ENCODE measurements at places on chromosomes 4 and X.

GRCh38 chrX:46216406-46216805 lies 328.8 kb downstream of the ZNF674 start:
- no peak for DNase-seq

DNA sequence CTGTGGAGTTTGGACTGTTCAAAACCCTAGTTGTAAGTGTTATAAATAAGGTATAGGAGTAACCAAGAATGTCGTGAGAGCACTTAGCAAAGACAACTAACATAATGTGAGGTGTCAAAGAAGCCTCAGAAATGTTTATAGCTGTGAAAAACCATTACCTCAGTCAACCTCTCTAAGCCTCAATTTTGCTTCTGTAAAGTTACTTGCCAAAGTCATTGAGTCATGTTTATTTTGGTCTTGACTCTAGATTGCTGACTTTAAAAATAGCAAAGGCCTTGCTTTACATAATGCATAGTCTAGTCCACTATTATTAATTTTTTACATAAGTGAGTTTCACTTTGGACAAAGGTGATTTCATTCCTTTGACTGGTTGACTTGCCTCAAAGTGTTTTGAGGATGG lies 257.6 kb upstream of the CXXC4 start:
- DNase-seq: no peak

DNA sequence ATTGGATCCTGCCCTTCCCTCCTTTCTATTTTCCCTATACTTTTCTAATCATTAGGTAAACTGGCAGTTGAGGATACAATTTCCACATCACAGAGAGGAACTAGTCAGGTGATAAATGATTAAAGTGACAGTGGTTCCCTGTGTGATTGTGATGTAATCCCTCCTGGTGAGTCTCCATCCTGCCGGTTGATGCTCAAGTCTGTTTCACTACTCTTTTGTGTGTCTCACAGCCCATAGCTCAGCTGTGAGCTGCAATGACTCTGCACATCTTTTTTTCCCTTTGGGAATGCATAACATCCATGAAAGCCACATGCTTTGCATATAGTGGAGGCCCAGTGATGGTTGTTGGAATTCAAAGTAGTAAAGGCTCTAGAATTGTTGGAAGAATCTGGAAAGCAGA lies 60.4 kb downstream of the CCNI start:
- no peak for DNase-seq

DNA sequence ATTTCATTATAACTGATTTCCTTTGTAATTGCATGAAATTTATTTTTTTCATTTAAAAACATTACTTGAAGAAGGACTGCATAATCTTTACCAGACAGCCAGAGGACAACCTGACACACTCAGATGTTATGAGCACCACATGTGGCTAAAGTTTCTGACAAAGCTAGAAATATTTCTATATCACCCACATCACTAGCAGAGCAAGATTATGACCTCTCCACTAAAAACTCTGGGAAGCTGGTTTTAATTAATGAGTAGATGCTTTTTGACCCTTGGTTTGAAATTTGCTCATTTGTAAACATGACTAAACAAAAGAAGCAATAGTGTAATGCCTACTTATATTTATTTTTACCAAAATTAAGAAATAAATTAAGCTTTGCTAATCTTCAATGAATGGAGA lies 661.5 kb upstream of the EPHA5 start:
- no peak for DNase-seq

DNA sequence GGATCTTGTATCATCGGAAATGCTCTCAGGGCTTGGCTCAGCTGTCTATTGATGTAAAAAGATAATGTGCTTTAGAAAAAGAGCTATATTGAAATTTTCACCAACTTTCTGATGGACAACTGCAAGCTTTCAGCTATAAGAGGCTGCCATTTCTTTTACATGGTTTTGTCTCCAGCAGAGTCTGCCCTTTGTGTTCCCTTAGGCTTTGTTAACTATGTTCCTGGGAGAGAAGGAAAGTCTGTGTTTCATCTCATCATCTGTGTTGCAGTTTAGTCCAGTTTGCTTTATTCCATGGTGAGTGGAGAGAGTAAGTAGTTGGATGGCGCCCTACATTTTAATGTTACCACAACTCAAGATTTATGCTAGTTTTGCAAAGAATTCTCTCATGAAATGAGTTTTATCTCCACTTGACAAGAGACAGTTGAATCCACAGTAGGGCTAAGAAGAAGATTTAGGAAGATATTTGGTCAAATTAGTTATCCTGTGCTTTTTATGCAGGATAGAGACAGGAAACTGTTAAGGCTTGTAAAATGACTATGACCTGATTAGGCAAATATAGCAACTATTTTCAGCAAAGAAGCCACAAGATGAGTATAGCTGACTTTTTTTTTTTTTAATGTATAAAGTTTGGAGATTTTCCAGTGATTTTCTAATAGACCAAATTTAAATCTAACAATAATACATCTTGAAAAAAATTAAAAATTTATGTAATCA lies 16.5 kb downstream of the SEPTIN11 start:
- no peak for DNase-seq

- no peak for DNase-seq
Observed at GRCh38 chr4:80412322-80412721, 76.8 kb downstream of the CFAP299 start.

DNA sequence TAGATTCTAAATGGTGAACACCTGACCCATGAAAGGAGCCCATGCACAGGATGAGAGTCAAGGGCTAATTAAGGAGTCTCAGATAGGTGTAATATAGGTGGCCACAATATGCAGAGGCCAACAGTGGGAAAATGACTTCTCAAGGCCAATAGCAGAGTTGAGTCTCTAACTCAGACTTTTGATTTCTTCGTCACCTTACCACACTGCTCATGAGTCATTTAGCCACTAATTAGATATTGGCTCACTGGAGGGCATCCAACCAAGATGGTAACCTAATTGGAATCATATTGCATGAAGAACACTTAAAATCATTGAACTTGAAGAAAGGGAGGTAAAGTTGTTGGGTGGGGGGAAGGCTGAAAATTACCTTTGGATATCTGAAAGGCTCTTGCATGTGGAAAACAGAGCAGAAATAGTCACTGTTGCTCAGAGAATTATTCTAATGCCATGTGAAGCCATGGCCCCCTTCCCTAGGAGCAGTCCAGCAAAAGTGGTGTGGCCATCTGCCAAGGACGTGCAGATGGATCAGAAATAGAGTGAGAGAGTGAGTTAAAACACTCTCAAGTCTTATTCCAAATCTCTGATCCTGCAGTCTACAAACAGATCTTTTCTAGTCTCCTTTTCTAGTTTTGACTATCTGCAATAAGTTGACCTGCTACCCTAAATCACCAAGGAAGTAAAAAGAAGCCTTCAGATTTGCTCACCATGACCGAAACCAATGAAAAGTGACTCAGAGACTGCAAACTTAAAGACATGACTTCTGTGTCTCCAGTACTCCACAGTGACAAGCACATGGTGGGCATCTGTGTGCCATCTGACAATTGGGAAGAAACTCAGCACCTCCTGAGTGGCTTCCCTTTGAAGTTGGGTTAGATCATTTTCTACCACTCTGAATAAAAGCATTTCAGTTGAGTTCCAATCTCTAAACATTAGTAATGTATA lies 93.9 kb upstream of the C1QTNF7 start:
- DNase-seq: no peak

DNA sequence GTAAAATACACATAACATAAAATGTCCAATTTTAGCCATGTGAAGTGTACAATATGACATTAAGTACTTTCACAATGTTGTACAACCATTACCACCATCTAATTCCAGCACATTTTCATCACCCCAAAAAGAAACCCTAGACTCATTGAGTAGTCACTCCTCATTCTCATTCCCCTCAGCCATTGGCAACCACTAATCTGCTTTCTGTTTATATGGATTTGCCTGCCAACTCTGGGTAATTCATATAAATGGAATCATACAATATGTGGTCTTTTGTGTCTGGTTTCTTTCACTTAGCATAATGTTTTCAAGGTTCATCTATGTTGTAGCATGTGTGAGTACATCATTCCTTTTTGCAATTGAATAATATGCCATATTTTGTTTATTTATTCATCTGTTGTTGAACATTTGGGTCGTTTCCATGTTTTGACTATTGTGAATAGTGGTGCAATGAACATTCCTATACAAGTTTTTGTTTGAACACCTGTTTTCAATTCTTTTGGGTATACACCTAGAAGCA lies 43.0 kb downstream of the EIF2S3 start:
- DNase-seq: no peak

DNA sequence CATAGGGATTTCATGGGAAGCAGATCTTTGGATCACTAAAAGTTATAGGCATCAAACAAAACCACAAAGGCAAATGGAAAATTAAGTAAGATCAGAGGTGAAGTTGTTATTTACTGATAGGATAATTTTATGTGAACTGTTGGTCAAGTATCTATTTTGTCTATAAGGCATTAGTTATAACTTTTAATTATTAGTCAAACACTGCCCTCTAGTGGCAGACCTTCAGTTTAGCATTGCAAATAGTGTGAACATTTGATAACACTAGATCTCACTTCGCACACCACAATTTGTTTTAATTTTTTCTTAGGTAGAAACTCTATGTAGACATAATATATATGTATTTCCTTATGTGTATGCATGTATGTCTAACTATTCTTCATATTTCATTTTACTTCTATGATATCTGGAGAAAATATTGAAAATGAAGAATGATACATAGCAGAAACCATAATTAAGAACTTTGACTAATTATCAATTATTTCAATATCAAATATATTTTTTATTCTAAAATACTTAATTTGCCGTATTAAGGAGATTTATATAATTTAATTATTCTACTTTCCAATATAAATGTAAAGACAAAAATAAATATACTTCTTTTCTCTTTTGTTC lies 214.5 kb upstream of the TACR3 start:
- DNase-seq: no peak

GRCh38 chr4:143390764-143391163 lies 54.1 kb downstream of the GAB1 start:
- DNase-seq: no peak

DNA sequence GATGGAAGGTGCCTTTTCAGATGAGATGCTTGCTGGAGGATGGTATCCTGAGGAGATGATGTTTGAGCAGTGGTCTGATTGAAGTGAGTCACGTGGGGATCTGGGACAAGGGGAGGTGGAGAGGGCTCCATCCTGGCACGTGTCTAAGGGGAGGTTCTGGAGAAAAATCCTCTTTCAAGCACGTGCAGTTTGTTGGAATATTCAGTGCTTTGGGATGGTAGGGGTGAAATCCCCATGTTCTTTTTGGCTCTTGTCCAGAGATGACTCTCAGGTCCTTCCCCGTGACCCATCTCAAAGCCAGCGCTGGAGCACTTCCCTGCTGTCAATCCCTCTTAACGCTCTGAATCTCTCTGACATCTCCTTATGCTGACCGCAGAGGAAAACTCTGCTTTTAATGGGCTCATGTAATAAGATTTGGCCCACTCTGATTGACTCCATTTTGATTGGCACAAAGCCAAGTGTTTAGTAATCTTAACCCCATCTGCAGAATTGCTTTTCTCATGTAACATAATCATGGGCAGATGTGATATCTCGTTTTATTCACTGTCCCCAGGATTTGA lies 10.8 kb upstream of the KLKB1 start:
- DNase-seq: no peak

- DNase-seq: peak; percentile 3
Observed at GRCh38 chr4:56906489-56907393, 959 bp upstream of the REST start.

- no peak for DNase-seq
Observed at GRCh38 chrX:122500556-122500955, 683.5 kb upstream of the GRIA3 start.

DNA sequence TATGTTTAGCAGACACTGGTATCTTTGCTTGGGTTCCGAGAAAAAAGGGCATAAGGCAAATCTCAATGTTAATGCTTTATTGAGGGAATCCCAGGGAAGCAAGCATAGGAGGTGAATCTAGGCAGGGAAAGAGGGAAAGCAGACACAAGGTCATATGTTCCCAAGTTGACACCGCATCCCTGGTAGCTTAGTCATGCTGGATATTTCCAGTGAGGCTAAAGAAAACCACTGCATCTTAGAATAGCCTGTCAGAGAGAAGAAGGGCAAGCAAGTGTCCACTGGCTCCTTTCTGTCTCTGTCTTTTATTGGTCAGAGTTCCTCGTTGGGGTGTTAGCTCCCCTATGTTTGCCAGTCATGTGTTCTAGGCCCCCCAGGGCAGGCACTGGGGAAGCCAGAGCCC lies 104.7 kb downstream of the NKX6-1 start:
- no peak for DNase-seq

- no peak for DNase-seq
Observed at GRCh38 chrX:129403974-129404669, 119.2 kb downstream of the SMARCA1 start.

GRCh38 chr4:185256446-185256845 lies 47.0 kb downstream of the SNX25 start:
- DNase-seq: no peak

DNA sequence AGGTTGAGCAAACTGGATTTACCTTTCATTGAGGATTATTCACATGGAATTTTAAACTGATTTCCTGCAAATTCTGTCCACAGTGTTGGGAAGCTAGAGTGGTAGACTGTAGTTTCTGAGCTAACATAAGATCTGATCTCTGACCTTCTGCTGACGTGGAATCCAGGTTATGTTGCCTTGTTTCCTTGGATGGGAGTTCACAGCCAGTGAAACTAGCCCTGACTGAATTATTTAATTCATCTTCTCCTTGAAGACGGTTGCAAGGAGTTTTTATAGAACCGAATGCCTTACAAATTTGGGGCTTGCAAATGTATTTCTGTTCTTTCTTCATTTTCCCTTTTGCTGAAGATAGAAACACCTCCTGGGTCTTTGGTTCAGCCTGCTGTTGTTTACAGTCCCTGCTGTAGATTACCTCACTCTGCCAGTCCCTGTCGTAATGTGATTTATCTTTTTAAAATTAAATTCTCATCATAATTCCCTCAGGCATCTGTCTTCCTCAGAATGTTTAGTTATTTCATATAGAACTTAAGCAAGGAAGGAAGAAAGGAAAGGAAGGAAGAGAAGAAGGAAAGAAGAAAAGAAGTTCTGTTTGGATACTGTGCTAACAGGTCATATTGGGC lies 113.9 kb downstream of the CEP135 start:
- no peak for DNase-seq

GRCh38 chr4:107760281-107760947 lies 40.4 kb upstream of the PAPSS1 start:
- no peak for DNase-seq

DNA sequence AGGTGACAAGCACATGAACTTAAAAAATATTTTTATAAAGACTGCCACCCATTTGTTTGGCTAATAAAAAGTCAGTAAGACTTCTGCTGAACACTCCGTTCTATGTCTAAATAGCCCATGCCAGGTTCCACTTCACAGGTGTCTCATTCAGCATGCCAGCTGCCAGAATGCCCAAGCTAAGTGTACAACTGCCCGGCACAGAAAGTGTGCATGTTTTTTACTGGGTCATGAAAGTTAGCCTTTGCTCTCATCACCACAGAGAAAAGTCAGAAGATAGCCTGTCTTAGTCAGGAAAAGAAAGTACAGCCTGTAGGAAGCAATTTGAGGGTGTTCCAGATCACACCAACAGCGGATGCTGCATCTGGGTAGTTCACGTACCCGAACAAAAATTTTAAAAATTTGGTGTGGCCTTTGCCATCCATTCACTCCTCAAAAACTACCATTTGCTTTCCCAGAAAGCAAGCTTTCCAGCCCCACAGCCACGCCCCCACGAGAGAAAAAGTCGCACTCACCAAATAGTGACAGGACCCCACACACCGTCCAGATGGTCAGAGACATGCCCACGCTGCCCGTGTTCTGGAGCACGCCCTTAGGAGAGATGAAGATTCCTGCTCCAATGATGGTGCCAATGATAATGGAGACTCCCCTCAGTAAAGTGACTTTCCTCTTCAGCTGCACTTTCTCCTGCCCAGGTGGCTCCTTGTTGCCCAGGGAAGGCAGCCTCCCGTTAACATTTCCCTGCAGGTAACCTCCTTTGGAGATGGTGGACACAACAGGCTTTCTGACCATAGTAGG lies 671 bp downstream of the SLC7A11 start:
- no peak for DNase-seq

GRCh38 chrX:25295466-25295865 lies 279.7 kb upstream of the ARX start:
- no peak for DNase-seq

Measured in stimulated activated naive CD4-positive, alpha-beta T cell treated with Interleukin-2 at 50 U/mL for 16 hours (primary cell).